ENCODE measurements at places on chromosomes 7 and 10. TPM values are rescaled to one million over a fixed set of nuclear protein-coding genes. Genes with fewer than 3 reads are reported as not detected.

GRCh38 chr10:49090189-49090575, 25.1 kb downstream of the VSTM4 start:
- H3K4me1 ChIP-seq = no peaks in the 10 kb centered on the region
- H3K36me3 ChIP-seq = no peaks in the 10 kb centered on the region
- H3K27me3 ChIP-seq = no peaks in the 10 kb centered on the region
- H3K4me3 ChIP-seq = no peak overlapping the region
- DNase-seq = no peak

- no peaks in the 10 kb centered on the region for H3K27me3 ChIP-seq
- H3K27ac ChIP-seq = no peak overlapping the region
- H3K4me1 ChIP-seq = no peaks in the 10 kb centered on the region
- no peak for DNase-seq
Measured at GRCh38 chr7:26055241-26055640, 96.8 kb upstream of the NFE2L3 start.

DNA sequence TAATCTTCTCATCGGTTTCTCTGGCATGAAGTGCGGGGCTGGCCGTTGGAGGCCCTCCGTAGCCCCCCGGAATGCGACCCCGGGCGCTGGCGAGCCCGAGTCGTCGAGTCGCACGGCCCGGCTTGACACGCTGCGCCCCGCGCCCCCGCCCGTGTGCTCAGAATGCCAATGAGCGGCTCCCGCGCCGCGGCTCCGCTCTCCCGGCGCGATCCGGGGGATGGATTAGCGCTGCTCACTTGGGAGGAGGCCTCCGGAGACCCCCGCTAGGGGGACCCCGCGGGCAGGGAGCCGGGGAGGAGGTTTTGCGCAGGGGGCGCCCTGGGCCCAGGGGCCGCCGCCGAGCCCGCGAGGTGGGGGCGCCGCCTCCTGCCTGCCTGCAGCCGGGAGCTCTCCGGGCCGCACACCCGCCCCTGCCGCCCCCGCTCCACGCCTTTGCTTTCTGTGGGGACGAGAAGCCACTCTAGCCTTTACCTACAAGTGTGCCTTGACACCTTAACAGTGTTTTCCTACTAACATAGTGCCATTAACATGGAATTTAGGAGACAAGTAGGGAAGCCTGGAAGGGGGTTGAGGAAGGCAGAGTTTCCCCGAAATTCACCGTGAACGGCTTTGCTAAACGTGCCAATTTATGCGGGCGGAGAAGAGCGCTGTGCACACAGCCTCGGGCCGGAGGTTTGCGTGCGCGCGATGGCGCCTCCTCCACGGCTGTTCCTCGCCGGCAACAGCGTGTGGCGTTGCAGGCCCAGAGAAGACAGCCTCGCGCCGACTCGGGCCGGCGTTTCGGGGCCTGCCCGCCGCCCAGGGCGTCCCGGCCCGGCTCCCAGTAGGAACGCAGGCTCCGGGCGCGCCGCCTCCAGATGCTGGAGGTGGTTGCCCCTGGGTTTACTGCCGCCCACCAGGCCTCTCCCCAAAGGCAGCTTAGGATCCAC, 7.1 kb downstream of the SHH start:
- H3K27ac ChIP-seq = no peak overlapping the region
- no peaks in the 10 kb centered on the region for H3K36me3 ChIP-seq
- peaks cover 81% of the 10 kb centered on the region for H3K27me3 ChIP-seq
- peaks cover 39% of the 10 kb centered on the region for H3K4me1 ChIP-seq

GRCh38 chr10:30037620-30038336, 21.6 kb downstream of the JCAD start:
- no peak overlapping the region for H3K4me3 ChIP-seq
- peaks cover 5% of the 10 kb centered on the region for H3K4me1 ChIP-seq
- no peak for DNase-seq
- H3K27ac ChIP-seq = no peak overlapping the region
- no peaks in the 10 kb centered on the region for H3K36me3 ChIP-seq

DNA sequence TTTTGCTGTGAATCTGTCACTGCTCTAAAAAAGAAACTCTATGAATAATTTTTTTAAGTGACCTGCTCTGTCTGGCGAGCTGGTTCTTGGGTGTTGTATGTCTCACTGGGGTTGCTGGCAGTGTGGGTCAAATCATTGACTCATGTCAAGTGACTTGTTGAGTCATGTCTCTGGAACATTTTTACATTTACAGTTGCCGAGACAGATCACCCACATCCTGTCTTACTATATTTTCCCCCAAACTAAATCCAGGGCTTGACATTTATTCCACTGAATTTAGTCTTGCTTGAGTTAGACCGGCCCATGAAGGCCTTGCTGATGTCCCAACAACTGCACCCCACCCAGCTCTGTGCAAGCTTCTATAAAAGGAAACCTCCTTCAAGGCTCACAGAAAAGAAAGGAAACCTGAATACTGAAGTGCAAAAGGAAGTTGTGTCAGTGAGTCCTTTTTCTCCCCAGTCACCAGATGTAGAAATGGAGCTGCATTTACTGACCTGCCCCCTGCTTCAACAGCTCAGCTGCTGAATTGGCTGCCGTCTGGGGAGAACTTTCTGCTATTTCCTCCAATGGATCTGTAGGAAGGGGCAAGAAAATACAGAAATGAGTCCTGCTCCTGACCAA, 290.3 kb downstream of the TNS3 start:
- H3K27ac ChIP-seq = no peak overlapping the region
- no peaks in the 10 kb centered on the region for H3K27me3 ChIP-seq
- H3K4me3 ChIP-seq = no peak overlapping the region
- H3K36me3 ChIP-seq = peaks cover 9% of the 10 kb centered on the region
- DNase-seq = no peak
- H3K4me1 ChIP-seq = no peaks in the 10 kb centered on the region

DNA sequence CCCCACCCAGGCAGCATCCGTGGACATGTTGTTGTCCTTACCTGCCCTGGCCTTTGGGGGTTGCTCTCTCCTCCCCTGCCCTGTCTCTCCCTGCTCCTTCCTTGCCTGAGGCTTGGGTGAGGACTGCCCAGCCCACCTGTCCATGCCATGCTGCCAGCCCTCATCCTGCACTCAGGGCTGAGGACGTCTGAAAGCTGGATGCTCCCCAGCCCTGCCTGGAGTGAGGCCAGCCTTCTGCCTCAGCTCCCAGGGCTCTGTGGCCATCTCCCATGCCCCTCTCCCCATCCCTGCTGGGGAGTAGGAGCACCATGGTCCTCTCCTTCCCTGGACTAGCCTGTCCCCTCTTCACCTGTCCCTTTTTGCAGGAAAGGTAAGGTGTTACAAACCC, 68.4 kb downstream of the RAMP3 start:
- no peaks in the 10 kb centered on the region for H3K4me1 ChIP-seq
- H3K27me3 ChIP-seq = no peaks in the 10 kb centered on the region
- no peak overlapping the region for H3K4me3 ChIP-seq
- no peaks in the 10 kb centered on the region for H3K36me3 ChIP-seq
- no peak overlapping the region for H3K27ac ChIP-seq

GRCh38 chr7:69498671-69499070, 99.6 kb upstream of the AUTS2 start:
- H3K27ac ChIP-seq = no peak overlapping the region
- H3K36me3 ChIP-seq = no peaks in the 10 kb centered on the region
- H3K27me3 ChIP-seq = no peaks in the 10 kb centered on the region

DNA sequence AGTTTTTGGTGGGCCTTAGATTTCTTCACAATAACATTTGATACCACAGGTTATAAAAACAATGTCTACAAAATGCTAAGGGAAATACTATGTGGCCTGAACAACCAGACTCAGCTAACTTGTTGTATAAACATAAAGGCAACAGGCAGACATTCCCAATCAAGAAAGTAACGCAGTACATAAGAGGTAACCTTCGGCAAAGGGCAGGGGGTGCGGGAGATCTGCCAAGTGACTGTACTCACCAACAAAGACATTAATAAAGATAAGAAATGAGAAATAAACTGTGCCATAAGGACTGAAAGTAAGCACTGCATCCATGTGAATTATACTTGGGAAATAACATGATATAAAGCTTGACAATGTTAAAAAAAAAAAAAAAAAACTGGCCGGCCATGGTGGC, 15.4 kb downstream of the NSUN6 start:
- no peak overlapping the region for H3K27ac ChIP-seq
- no peaks in the 10 kb centered on the region for H3K27me3 ChIP-seq
- no peaks in the 10 kb centered on the region for H3K36me3 ChIP-seq
- H3K4me1 ChIP-seq = no peaks in the 10 kb centered on the region
- DNase-seq = no peak

- DNase-seq = no peak
- H3K4me3 ChIP-seq = no peak overlapping the region
- no peaks in the 10 kb centered on the region for H3K36me3 ChIP-seq
- H3K27me3 ChIP-seq = peaks cover 3% of the 10 kb centered on the region
Measured at GRCh38 chr7:55026867-55027490, 8.2 kb downstream of the EGFR start.

DNA sequence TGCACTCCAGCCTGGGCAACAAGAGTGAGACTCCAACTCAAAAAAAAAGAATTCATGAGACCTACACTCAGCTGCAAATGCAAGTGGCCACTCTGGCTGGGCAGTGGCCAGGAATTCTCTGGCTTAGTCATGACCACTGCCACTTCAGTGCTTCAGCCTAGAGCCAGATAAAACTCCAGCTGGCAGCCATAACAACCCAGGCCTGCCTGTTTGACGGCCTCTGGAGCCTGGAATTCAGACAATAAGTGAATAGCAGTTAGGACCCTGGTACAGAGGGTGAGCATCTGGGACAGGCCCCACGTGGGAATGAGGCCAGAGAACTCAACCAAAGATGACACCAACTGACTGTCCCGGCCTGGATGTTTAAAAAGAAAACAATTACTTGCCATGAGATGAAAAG, 18.9 kb downstream of the RCC1L start:
- no peaks in the 10 kb centered on the region for H3K4me1 ChIP-seq
- peaks cover 41% of the 10 kb centered on the region for H3K36me3 ChIP-seq
- no peak overlapping the region for H3K27ac ChIP-seq
- H3K4me3 ChIP-seq = no peak overlapping the region

Gene GBX1
- not detected for total RNA-seq

Gene GATA3
- 0.43 TPM for total RNA-seq

Gene TMEM229A
- total RNA-seq = 0.75 TPM

Gene STAMBPL1
- 5.5 TPM for total RNA-seq

Gene GDF10
- total RNA-seq = 0.19 TPM

All from H1 (cell line).